ENCODE measurements at places on chromosomes 12 and 14.

- peak; percentile 7 for DNase-seq
Measured at GRCh38 chr12:105882404-105882803, 256.4 kb downstream of the NUAK1 start.

DNA sequence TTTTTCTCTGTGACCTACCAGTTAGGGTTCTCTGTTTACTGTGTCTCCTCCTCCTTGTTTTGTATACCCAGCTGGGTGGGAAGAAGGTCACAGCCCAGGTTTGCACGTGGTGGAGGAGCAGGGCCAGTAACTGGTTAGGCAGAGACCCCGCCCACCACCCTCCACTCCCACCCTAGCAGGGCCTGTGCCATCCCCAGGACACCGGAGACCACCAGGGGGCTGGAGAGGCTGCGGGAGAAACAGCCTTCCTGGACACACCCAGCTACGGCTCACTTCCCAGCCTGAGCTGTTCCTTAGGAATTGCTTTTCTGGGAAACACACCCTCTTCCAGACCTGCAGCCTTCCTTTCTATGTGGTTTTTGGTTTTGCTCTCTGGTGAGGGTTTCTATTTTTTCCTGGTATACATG, 21.1 kb downstream of the BDKRB2 start:
- DNase-seq = peak; percentile 45

DNA sequence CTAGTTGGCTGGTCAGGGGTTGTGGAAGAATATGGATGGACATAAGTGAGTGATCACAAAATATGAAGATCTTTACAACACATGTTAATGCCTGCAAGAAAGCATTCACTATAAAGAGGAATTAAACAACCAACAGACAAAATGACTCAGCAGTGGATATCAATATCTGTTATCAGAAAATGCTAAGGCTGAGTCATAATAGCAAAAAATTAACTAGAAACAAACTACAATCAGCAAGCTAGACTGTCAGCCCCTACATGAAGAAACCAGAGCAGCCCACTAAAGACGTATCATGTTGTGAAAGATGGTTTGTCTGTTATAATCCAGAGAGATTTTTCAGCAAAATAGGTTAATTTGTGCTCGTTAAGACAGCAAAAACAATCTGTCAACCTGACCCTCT, 472.9 kb downstream of the NELL2 start:
- DNase-seq = no peak

- no peak for DNase-seq
Measured at GRCh38 chr14:102593825-102594137, 1.3 kb downstream of the RCOR1 start.

- DNase-seq = no peak
Measured at GRCh38 chr12:68067762-68068376, 78.6 kb downstream of the IFNG-AS1 start.

All from HFF-Myc (cell line).